ENCODE measurements at places on chromosomes 7 and 10. TPM values are rescaled to one million over a fixed set of nuclear protein-coding genes. Genes with fewer than 3 reads are reported as not detected.

PSD gene
- polyA plus RNA-seq = 2.1 TPM

COL28A1 gene
- not detected for polyA plus RNA-seq

LIPK gene
- not detected for polyA plus RNA-seq

HILPDA gene
- 2.4 TPM for polyA plus RNA-seq

RNF32 gene
- polyA plus RNA-seq = 1.5 TPM

CYP2C18 gene
- polyA plus RNA-seq = not detected

OR2A42 gene
- polyA plus RNA-seq = not detected

SAMD9 gene
- 23.8 TPM for polyA plus RNA-seq

HKDC1 gene
- polyA plus RNA-seq = 5.5 TPM

SPDYE5 gene
- polyA plus RNA-seq = not detected

CYP26A1 gene
- polyA plus RNA-seq = not detected

Measured in CD4-positive, alpha-beta memory T cell (primary cell).